ENCODE measurements at places on chromosomes 7 and 10.

DNA sequence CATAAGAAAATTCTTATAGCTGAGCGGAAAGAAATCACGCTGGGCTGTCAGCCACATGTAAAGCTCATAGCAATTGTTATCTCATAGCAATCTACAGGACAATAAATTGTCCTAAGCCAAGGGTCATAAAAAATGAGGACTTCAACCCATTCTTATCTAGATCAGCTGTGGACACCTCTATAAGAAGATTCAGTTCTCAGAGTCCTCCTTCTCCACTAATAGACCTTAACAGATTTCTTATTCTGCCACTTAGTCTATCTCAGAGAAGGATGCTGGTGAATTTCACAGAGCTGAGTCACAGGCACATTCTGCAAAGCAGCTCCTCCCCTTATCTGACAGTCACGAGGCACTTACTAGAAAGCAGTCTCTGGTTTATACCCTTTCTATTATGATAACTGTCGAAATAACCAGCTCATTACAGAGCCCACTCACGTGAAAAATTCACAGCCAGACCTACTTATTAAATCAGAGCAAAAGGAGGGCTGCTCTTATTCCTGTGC is 185.3 kb upstream of the PCLO start:
- peak; percentile 88 for DNase-seq

DNA sequence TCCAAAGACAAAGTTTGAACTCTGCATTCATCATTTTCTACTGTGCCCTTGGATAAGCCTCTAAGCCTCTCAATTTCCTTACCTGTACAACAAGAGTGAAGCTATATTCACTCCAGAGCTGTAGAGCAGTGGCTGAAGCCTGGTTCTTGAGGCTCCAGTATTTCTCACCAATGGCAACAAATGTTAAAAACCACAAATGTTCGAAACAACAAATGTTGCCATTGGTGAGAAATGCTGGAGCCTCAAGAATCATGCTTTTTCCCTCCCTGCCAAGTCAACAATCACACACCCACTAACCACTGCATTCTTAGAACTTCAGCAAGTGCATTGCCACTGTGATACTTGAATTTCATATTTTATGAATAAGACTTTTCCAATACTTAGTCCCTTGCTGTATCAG is 237.9 kb downstream of the TMEM26 start:
- no peak for DNase-seq

DNA sequence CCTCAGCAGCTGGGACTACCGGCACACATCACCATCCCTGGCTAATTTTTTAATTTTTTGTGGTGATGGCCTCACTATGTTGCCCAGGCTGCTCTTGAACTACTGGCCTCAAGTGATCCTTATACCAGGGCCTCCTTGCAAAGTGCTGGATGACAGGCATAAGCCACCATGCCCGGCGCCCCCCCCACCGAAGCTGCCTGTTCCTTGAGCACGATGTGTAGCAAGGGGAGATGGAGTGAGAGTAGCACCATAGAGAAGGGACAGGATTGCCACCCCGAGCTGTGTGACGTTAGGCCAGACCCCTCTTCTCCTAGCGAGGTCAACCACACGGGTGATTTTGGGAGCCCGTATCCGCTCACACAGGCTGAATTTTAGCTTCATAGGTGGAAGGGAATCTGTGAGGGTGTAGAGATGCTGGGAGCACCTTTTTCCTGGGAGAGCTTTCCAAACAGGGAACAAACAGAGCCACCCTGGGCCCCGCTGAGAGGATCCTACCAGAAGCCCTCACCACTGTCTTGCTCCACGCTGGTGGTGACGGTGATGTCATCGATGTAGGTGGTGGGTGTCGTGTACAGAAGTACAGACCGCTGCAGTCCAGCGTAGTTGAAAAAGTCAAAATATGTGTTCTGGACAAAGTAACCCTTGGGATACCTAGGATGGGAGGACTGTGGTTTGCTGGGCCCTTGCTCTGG is 3.0 kb downstream of the GUSB start:
- no peak for DNase-seq

- peak; percentile 20 for DNase-seq
These were observed 18.6 kb downstream of the NPFFR1 start for GRCh38 chr10:70265032-70265689.

DNA sequence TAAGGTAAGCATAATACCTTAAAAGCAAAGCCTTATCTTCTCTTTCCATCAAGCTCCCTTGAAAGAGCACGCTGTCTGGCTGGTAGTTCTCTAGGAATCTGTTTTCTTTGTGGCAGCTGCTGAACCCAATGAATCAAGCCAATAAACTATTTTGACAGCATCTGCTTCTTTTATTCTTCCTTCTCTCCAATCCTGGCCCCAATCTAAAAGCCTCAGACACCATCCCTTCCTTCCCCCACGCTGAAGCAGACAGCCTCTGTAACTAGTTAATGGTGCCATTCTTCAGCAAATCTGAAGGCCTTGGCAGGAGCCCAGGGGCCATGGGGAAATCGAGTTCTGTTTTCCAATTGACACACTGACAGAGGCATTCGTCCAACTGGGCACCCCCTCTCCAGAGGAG is 186.6 kb upstream of the LYZL1 start:
- no peak for DNase-seq

GRCh38 chr10:128095027-128095752 is 31.0 kb downstream of the MKI67 start:
- DNase-seq: no peak

GRCh38 chr7:74236284-74236683 is 17.9 kb downstream of the RFC2 start:
- DNase-seq: no peak

DNA sequence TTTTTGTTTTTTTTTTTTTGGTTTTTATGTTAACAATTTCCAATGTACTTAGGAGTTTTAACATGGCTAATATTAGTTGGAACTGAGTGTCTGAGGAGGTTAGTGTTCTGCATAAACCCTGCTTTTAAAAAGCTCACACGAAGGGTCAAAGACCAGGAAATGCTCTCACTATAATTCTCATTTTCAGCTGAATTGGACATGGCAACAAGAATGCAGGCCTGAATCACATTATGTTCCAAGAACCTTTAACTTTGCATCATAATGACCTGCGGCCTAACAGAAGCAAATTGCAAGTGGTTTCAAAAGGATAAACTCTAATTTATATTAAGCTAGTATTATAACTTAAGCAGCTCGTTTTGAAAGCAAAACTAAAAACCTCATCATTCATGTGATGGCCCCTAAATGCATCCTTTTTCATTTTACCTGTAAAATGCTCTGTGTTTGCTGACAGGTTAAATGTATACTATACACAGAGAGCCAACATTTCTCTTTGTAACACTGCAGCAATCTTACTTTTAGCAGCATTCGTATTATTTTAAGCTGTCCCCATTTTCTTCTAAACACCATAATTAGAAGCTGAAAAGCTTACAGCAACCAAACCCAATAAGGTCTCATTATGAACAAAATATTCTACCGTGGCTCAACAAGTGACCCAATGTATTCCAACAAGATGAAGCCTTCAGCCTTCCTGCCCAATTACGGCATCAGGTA is 242.8 kb upstream of the SP4 start:
- no peak for DNase-seq

- DNase-seq: no peak
These were observed 117.9 kb downstream of the SLIT1 start for GRCh38 chr10:97067716-97068391.

DNA sequence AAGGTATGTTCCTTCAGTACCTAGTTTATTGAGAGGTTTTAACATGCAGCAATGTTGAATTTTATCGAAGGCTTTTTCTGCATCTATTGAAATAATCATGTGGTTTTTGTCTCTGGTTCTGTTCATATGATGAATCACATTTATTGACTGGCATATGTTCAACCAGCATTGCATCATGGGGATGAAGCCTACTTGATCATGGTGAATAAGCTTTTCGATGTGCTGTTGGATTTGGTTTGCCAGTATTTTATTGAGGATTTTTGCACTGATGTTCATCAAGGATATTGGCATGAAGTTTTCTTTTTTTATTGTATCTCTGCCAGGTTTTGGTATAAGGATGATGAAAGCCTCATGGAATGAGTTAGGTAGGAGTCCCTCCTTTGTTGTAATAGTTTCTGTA is 204.0 kb upstream of the GNAI1 start:
- peak; percentile 5 for DNase-seq

GRCh38 chr10:63770523-63770922 is 249.3 kb downstream of the REEP3 start:
- no peak for DNase-seq

DNA sequence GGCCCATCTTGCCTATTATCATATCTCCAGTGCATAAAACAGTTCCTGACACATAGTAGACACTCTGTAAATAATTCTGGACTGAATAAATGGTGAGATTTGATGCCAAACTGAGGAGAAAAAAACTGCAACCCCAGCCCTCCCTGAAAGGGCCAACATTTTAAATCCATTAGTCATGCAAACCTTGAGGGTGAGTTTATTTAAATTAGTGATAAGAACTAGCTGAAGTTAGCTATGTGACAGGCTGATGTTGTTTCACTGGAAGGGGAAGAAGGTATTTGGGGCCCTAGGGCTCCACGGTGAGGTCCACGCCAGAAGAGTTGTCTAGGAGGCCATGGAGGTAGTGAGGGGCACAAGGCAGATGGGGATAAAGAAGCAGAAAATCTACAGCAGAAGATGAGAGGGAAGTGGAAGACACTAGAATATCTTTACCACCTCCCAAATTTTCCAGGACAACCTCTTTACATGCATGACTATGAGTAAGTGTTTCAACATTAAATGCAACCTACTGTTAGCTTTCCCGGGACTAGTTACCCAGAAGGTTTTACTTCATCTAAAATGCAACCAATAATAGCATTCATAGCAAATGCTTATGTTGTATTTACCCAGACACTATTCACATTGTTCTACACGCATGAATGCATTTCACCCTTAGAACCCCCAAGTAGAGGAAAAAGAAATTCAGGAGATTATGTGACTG is 183.2 kb upstream of the LYZL1 start:
- DNase-seq: peak; percentile 83

DNA sequence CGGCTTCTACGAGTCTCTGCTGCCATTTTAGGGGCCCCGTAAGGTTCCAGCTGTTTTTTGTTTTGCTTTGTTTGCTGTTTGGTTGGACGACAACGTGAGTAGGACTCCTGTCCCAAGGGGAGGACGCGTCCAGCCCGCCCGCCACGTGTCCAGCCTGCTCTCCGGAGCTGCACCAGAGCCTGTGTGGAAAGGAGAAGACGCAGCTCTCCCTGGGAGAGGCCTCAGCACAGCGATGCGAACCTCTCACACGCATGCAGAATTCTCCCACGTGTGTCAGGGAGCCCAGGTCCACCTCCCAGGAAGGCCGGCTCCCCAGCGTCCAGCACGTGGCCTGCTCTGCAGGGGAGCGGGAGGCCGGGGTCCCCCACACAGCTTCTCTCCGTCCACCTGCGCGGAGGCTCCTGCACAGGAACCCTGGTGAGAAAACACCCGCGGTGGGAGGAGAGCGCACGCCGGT is 36.4 kb upstream of the DNAJB6 start:
- DNase-seq: no peak

DNA sequence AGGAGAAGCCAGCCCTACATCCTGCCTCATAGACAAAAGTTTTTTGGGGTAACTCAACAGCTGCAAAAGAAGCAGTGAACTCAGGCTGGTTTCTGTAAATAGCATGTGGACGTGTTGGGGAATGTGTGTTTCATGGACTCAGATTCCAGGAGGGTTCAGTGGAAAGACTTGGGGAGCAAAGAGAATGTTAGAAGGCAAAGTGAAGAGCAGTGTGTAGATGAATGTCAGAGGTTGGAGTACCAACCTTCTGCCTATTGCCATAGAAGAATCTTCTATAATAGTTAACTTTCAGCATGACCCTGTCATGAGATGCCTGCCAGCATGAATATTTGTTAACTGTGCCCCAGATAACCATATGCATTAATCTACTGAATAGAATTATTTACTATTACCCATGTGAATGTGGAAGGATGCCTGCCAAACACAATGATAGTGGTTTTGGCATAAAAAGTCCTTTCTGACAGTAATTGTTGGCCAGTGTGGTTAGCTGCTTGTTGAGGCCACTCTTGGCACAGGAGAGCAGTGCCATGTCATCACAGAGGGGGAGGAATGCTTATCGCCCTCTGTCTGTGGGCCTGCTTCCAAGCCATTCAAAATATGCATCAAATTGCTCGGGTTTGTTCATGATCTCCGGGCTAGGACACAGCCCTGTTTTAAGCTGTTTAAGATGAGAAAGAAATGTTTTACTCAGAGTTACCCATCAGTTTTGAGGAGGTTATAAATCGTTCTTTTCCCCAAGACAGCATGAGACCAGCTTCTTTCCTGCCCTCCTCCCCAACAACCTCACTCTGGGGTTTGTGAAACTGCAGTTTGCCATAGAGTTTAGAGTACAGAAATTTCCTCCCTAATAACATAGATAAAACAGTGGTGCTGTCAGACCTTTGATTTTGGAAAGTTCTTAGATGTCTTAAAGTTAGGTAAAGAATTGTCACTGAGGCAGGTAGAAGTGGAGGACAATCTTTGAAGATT is 165.3 kb downstream of the WNT2 start:
- DNase-seq: peak; percentile 83

GRCh38 chr10:75497997-75498883 is 66.8 kb downstream of the LRMDA start:
- peak; percentile 3 for DNase-seq

DNA sequence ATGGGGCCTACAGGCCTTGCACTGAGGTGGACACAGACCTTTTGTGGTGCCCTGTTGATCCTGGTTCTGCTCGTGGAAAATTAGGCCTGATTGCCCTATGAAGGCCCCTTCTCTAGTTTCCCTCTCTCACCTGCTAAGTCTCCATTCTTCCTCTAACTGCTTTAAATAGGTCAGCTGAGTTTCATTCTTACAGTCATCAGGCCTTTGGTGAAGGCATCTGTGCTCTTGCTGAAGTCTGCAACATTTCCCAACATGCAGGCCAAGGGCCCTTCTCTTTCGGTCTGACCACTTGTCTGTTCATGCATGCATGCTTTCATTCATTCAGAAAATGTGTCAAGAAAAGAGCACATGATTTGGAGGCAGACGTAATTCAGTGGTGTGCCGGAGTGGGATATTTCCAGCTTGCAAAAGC is 244.0 kb downstream of the BUB3 start:
- DNase-seq: no peak

Measured in NCI-H226 (cell line).